ENCODE measurements at places on chromosomes 5 and 9. TPM values are rescaled to one million over a fixed set of nuclear protein-coding genes. Genes with fewer than 3 reads are reported as not detected.

The CCNJL gene
- 0.58 TPM for total RNA-seq

The ADAMTS6 gene
- total RNA-seq, result 0.44 TPM

The SLCO6A1 gene
- not detected for total RNA-seq

The FABP6 gene
- total RNA-seq, result not detected

GRCh38 chr5:75059912-75060545, 7.7 kb upstream of the GCNT4 start:
- no peak overlapping the region for H3K27ac ChIP-seq
- H3K27me3 ChIP-seq, result no peaks in the 10 kb centered on the region
- no peak for DNase-seq
- H3K36me3 ChIP-seq, result no peaks in the 10 kb centered on the region

DNA sequence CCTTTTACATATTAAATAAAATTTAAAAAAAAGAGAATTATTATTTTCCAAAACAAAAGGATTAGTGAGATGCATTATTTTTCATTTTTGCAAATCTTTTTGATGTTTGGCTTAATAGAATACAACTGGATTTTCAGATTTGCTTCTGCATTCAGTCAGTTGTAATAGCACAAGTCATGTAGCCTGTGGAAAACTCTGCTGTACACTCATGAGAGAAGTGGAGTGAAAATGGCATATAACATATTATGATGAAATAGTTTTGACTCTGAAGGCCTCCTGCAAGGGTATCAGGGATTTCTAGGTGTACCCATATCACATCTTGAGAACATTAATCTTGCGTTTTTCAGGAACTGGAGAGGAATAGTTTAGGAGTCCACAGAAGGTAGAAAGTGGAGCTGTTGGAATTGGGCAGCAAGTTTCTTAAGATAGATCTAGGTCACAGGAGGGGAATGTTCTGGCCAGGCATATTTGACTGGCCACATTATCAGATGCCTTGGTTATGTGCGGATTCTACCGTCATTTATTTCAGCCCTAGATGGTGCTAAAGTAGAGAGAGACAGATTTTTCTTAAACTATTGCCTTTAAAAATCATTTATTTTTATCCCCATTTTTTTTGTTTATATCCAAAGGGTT, 16.4 kb downstream of the LNPEP start:
- no peaks in the 10 kb centered on the region for H3K27me3 ChIP-seq
- no peak for DNase-seq
- H3K36me3 ChIP-seq, result no peaks in the 10 kb centered on the region

DNA sequence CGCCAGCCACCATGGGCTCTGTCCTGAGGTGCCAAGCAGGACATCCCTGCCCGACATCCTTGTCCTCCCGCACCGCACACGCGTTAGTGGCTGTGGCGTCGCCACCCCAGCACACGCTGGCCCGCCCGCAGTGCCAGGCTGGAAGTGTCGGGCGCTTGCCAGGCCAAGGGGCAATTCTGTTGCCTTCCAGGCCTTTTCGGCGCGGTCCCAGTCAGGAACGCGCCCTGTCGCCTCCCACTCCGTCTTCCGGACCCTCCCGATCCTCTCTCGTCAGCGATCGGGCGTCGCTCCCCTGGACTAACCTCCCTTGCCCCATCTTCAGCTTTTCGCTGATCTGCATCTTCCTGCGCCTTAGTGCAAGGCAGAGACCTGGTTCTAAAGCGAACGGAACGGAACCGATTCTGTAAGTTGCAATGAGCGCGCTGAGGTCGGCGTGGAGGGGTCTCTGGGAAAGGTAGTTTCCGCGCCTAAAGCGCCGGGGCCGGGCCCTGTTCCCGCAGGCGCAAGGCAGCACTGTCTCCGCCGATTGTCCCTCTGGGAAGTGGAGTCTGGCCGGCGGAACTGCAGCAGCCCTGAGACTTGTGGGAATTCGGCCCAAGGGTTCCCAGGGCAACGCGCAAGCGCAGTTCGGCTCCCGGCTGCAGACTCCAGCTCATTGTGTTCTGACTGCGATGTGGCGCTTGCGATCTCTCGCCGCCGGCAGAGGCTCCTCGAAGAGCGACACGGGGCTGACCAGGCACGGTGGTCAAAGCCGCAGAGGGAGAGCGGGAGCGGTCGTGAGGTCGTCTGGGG, at the start of gene ZNF454:
Gene ZNF454, plus strand, starts transcription at position 630 of the 792 bp plus-strand sequence. CDS start 1,594 bp downstream, outside the sequence.
- DNase-seq, result peak; percentile 77
- H3K4me3 ChIP-seq, result peak within 1 kb of the TSS; percentile 41
- H3K27ac ChIP-seq, result no peak within 1 kb of the TSS

DNA sequence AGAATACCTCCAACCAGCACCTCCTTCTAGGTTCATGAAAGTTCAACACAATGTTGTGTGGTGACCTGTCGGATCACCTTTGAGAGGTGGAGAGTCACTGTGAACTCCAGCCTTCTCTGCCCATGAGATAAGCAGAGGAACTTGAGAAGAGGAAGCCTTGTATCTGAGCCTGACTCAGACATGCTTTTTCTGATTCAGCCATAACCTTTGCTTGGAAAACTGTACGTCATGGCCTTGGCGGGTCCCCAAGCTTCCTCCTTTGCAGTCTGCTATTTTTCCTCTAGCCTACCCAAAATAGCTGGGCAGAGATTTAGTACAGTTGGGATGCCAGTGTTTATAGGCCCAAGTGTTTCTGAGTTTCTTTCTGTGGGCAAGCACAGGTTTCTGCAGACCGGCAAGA, 274.7 kb downstream of the CETN3 start:
- H3K27me3 ChIP-seq, result no peaks in the 10 kb centered on the region
- DNase-seq, result peak; percentile 59
- no peak overlapping the region for H3K4me3 ChIP-seq

DNA sequence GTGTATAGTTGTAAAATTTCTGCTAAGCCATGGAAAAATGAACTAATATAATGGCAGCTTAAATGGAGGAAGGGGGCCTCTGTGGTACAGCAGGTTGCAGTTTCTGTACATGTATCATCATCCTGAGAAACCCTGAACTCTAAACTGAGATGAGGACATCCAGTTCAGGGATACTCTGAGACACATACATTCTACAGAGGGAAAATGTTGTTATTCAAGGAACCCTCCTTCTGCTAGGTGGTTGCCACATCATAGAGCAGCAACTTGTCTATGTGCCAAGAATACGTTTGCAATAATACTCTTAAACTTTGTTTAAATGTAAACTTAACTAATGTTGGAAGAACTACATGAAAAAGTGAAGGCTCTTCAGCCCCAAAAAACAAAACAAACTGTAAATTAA, 1310.8 kb upstream of the WWC1 start:
- H3K27ac ChIP-seq, result no peak overlapping the region
- no peaks in the 10 kb centered on the region for H3K4me1 ChIP-seq
- DNase-seq, result no peak
- H3K27me3 ChIP-seq, result no peaks in the 10 kb centered on the region
- no peak overlapping the region for H3K4me3 ChIP-seq

DNA sequence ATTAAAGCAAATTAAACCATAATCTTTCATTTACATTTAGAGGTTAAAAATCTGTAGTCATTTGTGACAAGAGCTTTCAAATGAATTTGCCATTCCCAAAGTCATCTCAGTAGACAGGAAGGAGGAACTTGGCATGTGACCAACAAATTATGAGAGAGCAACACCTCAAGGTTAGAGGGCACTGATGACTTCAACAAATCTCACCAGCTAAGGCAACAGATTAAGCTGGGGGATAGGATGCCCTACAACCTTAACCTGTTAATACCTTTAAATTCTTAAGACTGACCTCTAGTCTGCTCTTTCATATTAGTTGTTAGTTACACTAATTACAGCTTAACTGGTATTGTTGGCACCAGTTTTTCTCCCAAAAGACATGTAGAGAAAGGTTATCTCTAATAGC, 18.4 kb downstream of the POU5F2 start:
- no peak overlapping the region for H3K4me3 ChIP-seq
- no peaks in the 10 kb centered on the region for H3K36me3 ChIP-seq
- no peak for DNase-seq
- no peak overlapping the region for H3K27ac ChIP-seq
- H3K4me1 ChIP-seq, result no peaks in the 10 kb centered on the region

- no peak overlapping the region for H3K4me3 ChIP-seq
- DNase-seq, result no peak
- peaks cover 7% of the 10 kb centered on the region for H3K4me1 ChIP-seq
- no peak overlapping the region for H3K27ac ChIP-seq
Observed at GRCh38 chr5:152288917-152289595, 116.0 kb downstream of the NMUR2 start.

- no peaks in the 10 kb centered on the region for H3K36me3 ChIP-seq
- no peaks in the 10 kb centered on the region for H3K4me1 ChIP-seq
- no peaks in the 10 kb centered on the region for H3K27me3 ChIP-seq
- DNase-seq, result no peak
- H3K4me3 ChIP-seq, result peak overlapping the region; percentile 7
- H3K27ac ChIP-seq, result peak overlapping the region; percentile 14
Observed at GRCh38 chr5:59275510-59276324, 617.8 kb downstream of the PDE4D start.

DNA sequence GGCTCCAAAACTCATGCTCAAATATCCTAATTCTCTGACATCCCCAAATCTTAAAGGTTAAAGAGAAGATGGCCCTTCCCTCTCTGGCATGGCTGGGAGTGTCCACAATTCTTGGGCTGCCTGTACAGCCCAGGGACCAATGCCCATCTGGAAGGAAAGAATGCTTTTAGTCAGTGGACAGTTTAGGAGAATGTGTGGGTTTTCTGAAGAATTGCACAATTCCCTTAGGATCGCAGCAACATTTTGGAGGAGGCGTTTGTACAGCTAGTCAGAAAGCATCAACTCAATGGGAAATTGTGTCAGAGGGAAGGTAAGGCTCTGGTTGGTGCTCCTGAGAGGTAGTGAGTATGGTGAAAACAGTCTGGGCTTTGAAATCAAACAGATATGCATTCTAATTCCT, 15.0 kb downstream of the FAM193B start:
- DNase-seq, result no peak
- H3K27me3 ChIP-seq, result no peaks in the 10 kb centered on the region
- H3K27ac ChIP-seq, result no peak overlapping the region
- no peaks in the 10 kb centered on the region for H3K4me1 ChIP-seq
- no peak overlapping the region for H3K4me3 ChIP-seq

- no peaks in the 10 kb centered on the region for H3K4me1 ChIP-seq
- H3K27me3 ChIP-seq, result no peaks in the 10 kb centered on the region
- H3K27ac ChIP-seq, result no peak overlapping the region
- H3K4me3 ChIP-seq, result no peak overlapping the region
- DNase-seq, result no peak
- H3K36me3 ChIP-seq, result no peaks in the 10 kb centered on the region
Observed at GRCh38 chr9:126049088-126049487, 277.5 kb upstream of the MVB12B start.

DNA sequence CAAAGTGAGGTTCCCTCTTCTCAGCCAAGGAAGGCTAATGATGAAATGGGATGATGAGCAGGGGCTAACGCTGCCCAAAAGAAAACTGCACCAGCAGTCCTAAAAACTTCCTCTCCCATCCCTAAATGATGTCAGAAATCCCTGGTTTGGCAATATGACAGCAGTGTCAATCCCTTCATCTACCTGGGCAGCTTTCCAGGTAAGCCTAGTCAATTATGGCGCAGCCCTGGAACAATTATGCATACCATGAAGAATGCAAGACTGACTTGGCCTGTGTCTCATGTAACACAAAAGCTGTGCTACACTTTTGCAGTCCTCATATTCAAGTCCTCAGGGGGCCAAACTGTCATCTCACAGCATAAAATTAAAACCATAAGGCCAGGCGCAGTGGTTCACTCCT, 7.0 kb downstream of the DMGDH start:
- DNase-seq, result no peak
- no peaks in the 10 kb centered on the region for H3K27me3 ChIP-seq
- no peak overlapping the region for H3K4me3 ChIP-seq
- no peaks in the 10 kb centered on the region for H3K36me3 ChIP-seq

GRCh38 chr9:133286523-133286922, 11.5 kb upstream of the ABO start:
- H3K27me3 ChIP-seq, result no peaks in the 10 kb centered on the region
- H3K4me3 ChIP-seq, result no peak overlapping the region
- no peak for DNase-seq
- no peaks in the 10 kb centered on the region for H3K4me1 ChIP-seq

- H3K27ac ChIP-seq, result no peak overlapping the region
- H3K36me3 ChIP-seq, result no peaks in the 10 kb centered on the region
- no peaks in the 10 kb centered on the region for H3K4me1 ChIP-seq
Observed at GRCh38 chr5:60036192-60036938, 142.8 kb upstream of the PDE4D start.

- no peak for DNase-seq
- H3K4me3 ChIP-seq, result no peak overlapping the region
- no peaks in the 10 kb centered on the region for H3K27me3 ChIP-seq
- no peak overlapping the region for H3K27ac ChIP-seq
- no peaks in the 10 kb centered on the region for H3K36me3 ChIP-seq
Observed at GRCh38 chr5:67202828-67203227, 6.2 kb upstream of the CD180 start.

DNA sequence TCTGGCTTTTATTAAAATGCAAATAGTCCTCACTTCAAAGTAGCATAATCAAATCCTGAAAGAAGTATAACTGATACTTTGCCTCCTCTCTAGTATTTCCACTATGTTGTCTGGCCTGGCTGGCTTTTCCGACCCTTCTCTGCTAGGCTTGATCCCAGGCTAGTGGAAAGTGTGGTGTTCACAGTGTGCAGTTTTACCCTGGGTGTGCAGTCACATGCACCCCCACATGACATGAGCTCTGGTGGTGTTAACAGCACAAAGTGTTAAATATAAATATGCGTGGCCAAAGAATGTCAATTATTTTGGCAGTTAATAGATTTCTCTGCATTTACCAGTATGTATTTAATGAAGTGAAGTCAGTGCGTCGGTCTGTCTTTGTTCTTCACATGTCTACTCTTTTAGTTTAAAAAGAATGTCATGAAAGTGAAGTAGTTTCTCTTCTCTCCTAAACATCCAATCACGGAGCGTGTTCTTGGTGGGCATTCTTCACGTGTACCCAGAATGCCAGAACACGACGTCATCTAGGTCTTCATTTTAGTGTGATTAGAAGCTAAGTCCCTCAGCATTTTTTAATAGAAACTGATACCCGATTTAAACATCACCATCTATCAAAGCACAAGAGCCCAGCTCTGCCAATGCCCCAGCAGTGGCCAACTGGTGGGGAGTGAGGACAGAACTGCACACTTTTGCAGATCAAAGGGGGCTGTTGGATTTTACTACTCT, 286.4 kb downstream of the FANCC start:
- no peaks in the 10 kb centered on the region for H3K4me1 ChIP-seq
- H3K27ac ChIP-seq, result peak overlapping the region; percentile 77
- H3K4me3 ChIP-seq, result no peak overlapping the region
- no peaks in the 10 kb centered on the region for H3K27me3 ChIP-seq

- H3K36me3 ChIP-seq, result no peaks in the 10 kb centered on the region
- no peaks in the 10 kb centered on the region for H3K4me1 ChIP-seq
- no peak overlapping the region for H3K27ac ChIP-seq
- no peaks in the 10 kb centered on the region for H3K27me3 ChIP-seq
Observed at GRCh38 chr5:4023091-4023752, 427.6 kb downstream of the IRX1 start.

- H3K4me3 ChIP-seq, result no peak overlapping the region
- no peak for DNase-seq
- no peaks in the 10 kb centered on the region for H3K4me1 ChIP-seq
- no peak overlapping the region for H3K27ac ChIP-seq
- H3K27me3 ChIP-seq, result no peaks in the 10 kb centered on the region
Observed at GRCh38 chr9:128828267-128828666, 1.3 kb downstream of the SPOUT1 start.
